Nephron progenitor cell (in vitro differentiated cells): ENCODE measurements at places on chromosomes 12 and 14.

DNA sequence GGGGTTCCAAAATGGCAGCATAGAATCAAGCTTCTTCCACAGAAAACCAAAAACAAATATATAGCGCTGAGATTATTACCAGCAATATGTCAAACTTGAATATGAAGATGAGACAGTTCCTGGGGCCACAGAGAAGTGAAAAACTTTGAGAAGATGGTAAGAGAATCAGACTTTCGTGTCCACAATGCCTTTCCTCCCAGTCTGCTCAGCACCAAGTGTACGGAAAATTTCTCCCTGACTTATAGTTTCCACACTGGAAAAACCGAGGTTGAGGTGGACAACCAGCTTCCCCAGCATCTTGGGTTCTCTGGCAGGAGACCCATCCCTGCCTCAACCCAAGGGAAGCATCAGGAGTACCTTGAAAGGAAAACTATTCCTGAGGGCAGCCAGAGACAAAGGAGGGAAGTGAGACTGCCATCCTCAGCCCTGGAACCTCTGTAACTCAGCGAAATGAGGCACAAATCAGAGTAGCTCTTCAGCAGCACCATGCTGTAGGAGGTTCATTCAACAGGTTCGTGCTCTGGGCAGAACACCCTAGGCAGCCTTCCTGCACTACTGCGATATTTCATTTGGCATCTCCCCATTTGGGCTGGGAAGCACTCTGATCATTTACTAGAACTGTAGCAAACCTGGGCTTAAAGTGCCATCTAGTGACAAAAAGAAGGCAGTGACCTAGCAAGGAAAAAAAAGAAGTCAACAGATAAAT is 52.4 kb upstream of the CAPRIN2 start:
- peak; percentile 23 for DNase-seq

DNA sequence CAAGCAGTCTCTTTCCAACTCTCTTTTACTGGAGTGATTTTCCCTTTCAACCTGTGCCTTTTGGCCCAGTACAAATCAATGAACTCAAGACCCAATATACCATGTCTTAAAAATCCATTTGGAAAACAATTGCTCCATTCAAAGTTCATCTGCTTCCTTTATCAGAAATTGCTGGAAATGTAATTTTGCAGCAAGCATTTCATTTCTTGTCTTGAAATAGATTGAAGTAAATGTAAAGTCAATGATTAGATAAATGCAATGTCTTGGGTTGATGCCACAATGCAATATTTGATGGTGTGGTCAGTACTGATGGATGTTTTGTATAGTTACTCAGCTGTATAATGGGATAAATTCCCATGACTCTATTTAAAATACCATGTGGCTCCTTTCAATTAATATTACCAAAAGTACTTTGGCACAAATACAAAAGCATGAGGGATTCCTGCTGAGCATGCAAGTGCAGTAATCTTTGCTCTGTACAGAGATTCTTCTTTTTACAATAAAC is 707.7 kb upstream of the NOVA1 start:
- no peak for DNase-seq

- DNase-seq, result no peak
Observed at GRCh38 chr14:22465201-22465840, 123.7 kb downstream of the DAD1 start.

GRCh38 chr14:101737414-101738339 is 23.8 kb upstream of the PPP2R5C start:
- DNase-seq, result no peak

GRCh38 chr12:95784915-95785314 is 5.6 kb downstream of the NTN4 start:
- no peak for DNase-seq
